ENCODE measurements at places on chromosomes 6 and 20.

DNA sequence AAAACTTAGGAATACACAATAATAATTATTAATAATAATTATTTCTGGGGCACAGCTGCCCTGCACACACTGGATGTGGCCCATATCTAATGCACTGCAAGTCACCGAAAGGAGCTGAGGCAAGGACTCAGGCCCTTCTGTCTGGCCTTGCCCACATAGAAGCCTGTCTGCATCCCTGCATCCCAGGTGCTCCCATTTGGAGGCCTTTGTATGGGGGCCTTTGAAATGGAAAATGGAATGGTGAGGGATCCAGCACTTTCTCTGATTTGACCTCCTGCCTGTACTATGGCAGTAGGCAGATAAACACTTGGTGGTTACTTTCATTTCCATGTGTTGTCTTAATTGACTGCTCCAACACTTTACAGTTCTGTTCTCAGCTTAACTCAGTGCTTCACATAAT is 75.7 kb upstream of the PTCHD4 start:
- DNase-seq: peak; percentile 2

GRCh38 chr6:142879527-142879926 is 65.4 kb downstream of the HIVEP2 start:
- no peak for DNase-seq

DNA sequence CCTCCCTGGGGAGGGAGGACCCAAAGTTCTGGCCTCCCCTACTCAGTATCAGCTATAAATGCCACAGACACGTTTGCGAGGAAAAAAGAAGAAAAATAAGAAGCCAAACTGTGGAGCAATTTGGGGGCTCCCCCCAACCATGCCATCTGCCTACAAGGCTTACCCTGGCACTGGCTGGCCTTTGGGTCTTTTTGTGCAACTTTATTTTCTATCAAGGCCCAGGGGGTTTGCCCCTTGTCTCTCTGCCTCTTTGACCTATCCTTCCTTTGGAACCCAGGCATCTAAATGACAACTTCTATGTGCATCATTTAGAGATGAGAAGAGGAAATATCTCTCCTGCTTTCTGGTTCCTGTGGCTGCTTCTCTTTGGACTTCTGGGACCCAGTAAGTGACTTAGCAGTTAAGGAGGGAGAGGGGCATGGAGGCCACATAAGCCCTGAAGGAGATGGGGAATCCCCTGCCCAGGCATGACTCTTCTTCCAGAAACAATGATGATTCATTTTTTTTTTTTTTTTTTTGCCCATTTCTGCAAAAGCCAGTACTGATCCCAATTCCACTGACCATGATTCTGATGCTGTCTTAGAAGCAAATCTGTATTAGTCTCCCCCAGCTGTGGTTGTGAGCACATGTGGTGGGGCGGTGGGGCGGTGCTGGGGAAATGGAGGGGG is at the start of gene MUC22:
Gene MUC22 (plus strand): TSS at position 82 of the 668 bp plus-strand sequence. CDS start 233 bp downstream, at position 315.
- no peak for DNase-seq

GRCh38 chr6:133985970-133986369 is 32.9 kb downstream of the TBPL1 start:
- DNase-seq: no peak

GRCh38 chr6:25485821-25486534 is 166.0 kb upstream of the SCGN start:
- no peak for DNase-seq

DNA sequence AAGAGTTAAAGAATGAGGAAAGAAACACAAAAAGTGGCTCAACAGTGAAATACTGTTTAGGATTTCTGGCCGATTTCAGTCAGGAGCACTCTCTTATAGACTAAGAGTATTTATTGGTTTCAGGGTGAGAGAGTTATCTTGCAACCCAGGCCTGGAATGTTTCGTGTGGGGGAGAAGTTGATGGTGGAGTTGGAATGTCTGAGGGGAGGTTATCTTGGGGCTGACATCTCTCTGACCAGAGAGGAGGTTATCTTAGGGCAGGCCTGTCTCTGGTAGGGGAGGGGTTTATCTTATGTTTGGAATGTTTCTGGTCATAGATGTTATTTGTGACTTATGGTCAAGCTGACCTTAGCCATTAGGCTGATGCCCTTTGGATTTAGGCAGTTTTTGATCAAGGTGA is 80.3 kb downstream of the HTR1B start:
- DNase-seq: peak; percentile 76

GRCh38 chr6:4772750-4773149 is 3.5 kb upstream of the CDYL start:
- DNase-seq: peak; percentile 78

DNA sequence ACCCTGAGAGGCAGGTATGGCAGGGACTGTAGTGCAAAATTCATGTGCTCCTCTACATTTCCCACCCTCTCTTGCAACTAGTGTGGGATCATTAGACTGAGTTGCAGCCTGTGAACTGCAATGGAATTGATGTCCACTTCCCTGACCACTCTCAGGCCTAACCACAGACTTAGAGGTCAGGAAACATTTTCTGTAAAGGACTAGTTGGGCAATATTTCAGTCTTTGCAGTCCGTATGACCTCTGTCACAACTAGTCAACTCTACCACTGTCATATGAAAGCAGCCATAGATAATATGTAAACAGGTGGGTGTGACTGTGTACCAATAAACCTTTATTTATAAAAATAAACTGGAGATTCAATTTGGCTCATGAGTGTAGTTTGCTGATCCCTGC is 134.4 kb upstream of the TOP1 start:
- DNase-seq: no peak

DNA sequence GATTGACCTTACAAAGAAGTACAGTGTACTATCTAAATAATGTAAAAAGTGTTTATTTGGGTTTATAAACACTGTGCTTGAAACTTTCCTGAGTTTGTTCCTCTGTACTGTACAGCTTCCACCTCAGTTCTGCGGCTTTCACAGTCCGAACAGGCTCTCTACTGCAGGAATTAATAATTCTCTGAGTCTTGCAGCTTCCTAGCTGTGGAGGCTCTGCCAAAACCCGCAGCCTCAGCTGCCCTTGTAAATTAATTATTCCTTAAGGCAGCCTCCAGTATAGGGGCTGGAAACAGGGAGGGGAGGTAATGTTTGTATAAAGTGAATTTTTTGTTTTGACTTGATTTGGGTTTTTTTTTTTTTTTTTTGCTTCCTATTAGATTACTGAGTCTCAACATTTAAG is 19.2 kb downstream of the TSPYL4 start:
- no peak for DNase-seq

DNA sequence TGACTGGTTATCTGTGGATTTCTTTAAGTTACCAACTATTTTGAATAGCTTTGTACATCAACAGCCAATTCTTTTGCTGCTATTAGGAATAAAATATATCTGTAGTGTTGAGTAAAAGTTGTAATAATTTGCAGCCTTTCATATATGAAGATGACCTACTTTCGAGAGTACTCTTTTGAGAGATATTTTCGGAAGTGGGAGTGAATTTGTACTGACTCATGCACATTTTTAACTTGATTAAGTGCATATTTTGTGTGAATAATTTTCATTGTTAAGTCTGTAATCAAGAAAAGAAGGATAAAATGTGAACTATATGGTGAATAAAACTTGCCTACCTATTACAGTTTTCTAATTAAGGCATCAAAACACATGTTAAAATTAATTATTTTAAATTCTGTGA is 51.9 kb downstream of the L3MBTL3 start:
- no peak for DNase-seq

DNA sequence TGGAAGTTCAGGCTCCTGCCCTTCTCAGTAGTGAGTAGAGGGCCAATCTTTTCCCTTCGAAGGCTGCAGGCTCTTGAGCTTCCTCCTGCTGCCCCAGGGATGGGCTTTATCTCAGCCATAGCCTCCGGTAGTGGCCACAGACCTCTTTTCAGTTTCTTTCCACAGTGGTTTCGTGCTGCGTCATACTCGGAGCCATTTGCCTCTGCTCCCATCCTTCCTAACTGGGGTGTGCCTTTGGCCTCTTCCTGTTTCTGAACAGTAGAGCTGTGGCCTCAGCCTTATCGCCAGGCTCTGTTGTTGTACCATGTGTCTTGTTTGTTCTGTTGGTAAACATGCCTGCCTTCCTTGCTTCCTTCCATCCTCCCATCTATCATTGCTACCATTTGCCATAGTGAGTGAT is 54.1 kb downstream of the TULP4 start:
- no peak for DNase-seq

GRCh38 chr6:148599967-148600426 is 146.8 kb upstream of the UST start:
- peak; percentile 96 for DNase-seq

DNA sequence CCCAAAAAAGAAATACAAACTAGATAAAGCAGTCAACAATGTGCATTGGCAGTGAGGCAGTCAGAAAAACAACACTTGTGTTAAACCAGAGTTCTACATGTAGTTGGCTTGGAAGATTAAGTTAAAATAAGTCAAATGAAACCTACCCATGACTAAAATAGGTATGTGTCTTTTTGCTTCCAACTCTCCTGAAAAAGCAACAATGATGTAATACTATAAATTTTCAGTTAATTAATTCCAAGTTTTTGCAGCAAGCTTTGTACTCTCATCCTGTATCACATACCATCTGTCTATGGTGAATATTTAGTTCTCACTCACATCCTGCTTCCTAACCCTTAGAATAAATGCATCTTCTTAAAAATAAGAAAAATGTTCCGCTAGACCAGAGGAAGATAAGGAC is 261.5 kb downstream of the KIF16B start:
- no peak for DNase-seq

- no peak for DNase-seq
Observed at GRCh38 chr6:83073615-83074014, 6.1 kb downstream of the DOP1A start.

DNA sequence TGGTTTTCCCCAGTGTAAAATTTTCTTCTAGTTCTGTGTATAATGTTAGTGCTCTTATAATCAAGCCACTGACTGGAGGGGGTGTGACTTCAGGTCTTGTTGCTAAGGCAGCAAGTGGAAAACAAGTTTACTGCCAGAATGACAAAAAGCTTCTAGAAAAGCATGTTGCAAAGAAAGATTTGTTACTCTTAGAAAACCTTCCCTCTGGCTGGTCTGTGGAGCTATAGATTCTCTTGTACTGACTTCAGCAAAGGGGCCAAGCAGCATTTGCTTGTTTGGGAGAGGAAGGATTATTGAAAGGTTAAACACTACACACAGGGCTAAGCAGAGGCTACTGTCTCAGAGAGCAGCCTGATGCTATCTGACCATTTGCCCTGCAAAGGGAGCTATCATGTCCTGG is 288.8 kb downstream of the BTBD9 start:
- DNase-seq: no peak

DNA sequence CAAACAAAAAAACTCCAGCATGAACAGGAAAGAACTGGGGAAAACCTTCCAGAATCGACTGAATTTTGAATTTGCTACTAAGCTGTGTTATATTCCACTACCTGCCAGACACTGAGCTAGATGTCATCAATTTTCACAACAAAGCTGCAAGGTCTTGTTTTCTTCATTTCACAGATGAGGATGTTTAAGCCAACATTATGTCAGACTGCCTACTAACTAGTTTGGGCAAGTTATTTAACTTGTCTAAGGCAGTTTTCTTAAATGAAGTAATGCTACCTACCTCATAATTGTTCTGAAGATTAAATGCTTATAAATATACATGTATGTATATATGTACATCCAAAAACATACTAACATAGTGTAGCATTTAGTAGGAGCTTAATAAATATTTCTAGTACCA is 144.4 kb downstream of the MMS22L start:
- DNase-seq: no peak

DNA sequence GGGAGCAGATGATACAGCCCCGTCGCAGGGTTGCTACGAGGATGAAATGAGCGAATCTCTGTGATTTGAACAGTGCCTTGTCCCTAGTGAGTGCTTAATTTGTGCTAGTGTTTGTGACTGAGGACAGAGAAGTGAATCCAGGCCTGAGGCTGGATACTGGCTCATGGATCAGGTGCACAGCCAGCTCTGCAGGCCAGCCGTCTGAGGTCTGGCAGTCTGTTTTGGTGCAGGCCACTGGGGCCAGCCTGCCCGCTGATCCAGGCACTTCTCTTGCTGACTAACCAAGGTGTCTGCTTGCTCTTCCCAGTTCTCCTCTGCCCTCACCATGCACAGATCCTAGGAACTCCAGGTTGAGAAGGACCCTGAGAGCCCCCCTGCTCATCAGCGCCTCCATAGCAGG is 181.0 kb downstream of the LRFN2 start:
- DNase-seq: no peak

GRCh38 chr6:3844097-3844463 is 5.1 kb upstream of the FAM50B start:
- DNase-seq: no peak

GRCh38 chr20:24504331-24505285 is 35.2 kb downstream of the SYNDIG1 start:
- DNase-seq: no peak

GRCh38 chr6:136069119-136069518 is 181.0 kb downstream of the MTFR2 start:
- no peak for DNase-seq

DNA sequence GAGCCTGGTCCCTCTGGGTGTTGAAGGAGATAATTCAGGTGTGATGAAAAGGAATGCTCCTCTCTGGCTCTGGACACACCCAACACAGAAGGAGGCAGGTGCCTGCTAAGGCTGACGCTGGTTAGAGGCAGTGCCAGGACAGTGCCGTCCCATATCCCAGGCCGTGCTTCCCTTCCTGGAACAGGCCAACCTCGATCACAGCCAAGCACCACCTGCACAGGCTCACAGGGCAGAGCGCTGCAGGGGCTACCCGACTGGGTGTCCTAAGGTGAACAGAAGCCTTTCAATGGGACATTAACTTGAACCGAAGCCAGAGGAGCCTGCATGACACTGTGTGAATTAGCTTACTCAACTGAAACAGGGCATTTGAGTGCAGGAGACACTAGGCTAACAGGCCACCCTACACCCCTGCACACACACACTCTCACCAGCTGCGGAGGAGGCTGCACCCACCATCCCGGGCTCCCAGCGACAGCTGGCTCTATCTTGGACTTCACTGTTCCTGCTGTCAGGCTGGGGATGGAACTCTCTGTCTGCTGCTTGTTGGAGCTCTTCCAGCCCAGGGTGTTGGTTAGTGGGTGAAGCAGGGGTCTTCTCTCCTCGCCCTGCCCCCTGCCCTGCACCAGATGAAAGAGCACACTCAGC is 347.2 kb downstream of the TAF4 start:
- DNase-seq: no peak

DNA sequence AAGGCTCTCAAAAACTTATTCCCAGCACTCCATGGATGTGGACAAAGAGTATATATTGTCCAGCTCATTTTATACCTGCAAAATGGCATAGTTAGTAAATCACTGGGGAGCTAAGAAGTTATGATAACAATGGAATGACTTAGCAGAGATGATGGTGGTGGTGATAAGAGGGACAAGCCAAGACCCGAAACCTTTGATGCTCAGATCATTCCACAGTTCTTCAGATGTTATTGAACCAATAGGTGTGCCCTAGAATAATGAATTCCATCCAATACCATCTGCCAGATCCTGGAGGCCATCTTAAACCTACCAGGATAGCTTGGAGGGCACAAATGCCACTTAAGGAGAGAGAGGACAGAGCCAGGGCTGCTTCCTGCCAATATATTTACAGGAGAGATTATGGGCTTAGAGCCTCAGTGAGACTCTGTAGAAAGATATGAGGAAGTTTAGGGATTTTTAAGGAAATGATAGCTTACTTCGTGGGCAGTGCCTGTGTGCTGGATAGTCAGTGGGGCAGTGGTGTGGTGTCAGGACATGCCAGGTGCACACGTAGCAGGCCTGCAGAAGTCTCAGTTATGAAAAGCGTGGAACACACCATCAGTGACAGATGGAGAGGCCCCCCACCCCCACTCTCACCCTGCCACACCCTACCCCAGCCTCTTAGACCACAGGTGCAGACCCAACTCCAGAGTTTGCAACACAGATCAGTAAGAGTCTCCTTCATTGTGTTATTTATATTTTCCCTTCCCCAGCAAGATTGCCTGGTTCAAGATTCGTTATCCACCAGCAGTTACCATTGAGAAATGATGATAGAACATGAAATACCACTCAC is 209.7 kb upstream of the SUPT3H start:
- no peak for DNase-seq

- DNase-seq: peak; percentile 54
Observed at GRCh38 chr20:6768228-6769140, 998 bp downstream of the BMP2 start.

Measured in ELF-1 (cell line).